ENCODE measurements at places on chromosomes 2 and 18.
A peak's percentile ranks its signal among the peaks of the same experiment; 100 is the strongest.

- peak; percentile 12 for DNase-seq
Measured at GRCh38 chr18:38611036-38611964, 1045.7 kb upstream of the CELF4 start.

DNA sequence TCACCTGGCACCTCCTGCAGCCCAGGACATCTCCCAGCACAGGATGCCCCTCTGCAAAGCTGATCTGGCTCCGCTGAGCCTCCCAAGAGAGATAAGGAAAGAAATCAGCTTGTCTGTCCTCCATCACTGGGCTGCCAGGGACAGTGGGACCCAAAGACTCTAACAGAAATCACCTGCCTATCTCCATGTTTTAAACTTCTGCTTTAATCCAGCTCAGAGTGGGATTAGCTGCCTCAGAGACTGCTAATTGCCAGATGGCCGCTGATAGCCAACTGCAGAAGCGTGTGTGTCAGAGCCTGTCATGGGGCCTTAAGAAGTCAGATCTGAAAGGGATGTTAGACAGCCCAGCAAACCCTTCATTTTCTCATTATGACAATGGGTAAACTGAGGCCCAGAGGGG, 389.4 kb upstream of the KLHL29 start:
- no peak for DNase-seq

DNA sequence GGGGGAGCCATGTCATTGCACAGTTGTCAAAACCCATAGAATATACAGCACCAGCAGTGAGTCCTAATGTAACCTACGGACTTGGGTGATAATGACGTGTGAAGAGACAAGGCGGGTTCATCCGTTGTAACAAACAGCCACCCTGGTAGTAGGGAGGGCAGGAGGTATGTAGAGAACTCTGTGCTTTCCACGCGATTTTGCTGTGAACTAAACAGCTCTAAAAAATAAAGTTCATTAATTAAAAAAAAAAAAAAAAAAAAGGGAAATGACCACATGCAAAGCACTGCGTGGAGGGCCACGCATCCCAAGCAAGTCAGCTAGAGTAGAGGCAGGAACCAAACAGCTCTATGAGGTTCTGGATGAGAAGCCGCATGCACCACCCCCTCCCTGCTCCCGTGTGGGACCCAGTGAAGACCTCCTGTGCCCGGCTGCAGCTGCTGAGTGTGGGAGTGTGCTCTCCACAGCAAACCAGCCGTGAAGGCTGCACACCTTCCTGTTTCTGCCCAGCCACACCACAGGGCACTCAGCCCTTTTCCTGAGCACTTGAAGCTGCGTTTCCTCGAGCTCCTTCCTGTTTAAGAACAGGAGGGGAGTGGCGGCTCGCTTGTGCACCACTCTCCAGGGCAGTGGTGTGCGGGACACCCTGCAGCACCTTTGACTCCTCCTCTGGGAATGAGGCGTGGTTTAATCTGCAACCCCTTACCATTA, 65.6 kb downstream of the ODC1 start:
- DNase-seq: no peak

DNA sequence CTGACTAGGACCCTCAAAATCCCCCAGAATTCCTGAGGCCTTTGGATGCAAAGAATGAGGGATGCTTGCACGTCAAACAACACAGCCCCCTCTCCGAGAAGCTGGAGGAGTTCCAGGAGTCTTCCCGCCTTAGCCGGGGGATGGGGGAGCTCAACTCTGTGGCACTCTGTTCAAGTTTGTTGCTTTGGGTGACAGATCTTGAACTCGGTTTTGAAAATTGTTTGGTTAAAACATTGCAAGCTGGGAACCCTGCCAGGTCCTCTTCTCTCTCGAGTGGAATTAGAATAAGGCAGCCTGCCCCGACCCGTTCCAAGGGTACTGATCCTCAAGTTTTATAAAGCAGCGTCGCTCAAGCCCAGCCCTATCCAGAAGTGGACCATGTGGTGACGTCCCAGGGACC, 244.1 kb downstream of the LOXHD1 start:
- no peak for DNase-seq

- DNase-seq: no peak
Measured at GRCh38 chr18:75455249-75456198, 28.0 kb upstream of the SMIM21 start.
